ENCODE measurements at places on chromosomes 2 and 18. TPM values are rescaled to one million over a fixed set of nuclear protein-coding genes. Genes with fewer than 3 reads are reported as not detected.

The APOB gene
- not detected for polyA plus RNA-seq

The FTCDNL1 gene
- polyA plus RNA-seq: 1.6 TPM

The C2orf74 gene
- 36.7 TPM for polyA plus RNA-seq

The TNFAIP6 gene
- polyA plus RNA-seq: not detected

DNA sequence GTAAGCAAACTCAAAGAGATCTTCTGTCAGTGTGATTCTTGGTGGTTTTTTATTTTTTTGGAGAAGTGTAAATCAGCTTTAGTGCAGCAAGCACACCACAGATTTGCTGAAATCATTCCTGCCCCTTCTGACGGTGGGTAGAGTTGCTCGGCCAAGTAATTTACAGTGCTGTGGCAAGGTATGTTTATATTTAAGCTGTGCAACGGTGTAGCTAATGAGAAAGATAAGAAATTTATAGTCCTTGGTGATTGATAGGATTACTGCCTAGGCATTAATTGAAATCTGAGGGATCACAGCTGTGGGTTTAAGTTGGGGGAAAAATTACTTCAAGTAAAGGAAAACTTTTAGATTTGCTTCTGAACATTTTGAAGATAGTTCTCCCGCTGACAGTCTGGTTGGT is 286.6 kb downstream of the AGAP1 start:
- H3K36me3 ChIP-seq: no peaks in the 10 kb centered on the region
- DNase-seq: no peak
- no peaks in the 10 kb centered on the region for H3K4me1 ChIP-seq
- no peak overlapping the region for H3K4me3 ChIP-seq

DNA sequence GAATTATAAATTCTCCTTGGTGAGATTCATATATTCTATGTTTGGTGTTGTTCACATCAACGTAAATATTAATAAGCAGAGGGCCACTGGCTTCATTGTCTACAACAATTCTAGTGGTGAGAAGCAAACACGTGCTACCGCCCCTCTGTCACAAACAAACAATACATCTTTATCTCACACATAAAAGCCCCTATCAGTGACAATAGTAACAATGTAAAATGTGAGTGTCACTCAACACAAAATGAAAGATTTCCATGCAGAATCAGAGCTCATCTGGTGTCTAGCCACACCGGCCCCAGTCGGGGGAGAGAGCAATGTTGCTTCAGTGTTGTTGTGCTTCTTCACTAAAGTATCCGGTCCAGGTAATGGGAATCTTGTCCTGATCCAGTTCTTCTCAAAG is 932.6 kb downstream of the SOCS6 start:
- no peaks in the 10 kb centered on the region for H3K4me1 ChIP-seq
- no peaks in the 10 kb centered on the region for H3K36me3 ChIP-seq
- DNase-seq: no peak

GRCh38 chr18:3162181-3162580 is 57.6 kb downstream of the MYOM1 start:
- DNase-seq: no peak
- H3K27me3 ChIP-seq: no peaks in the 10 kb centered on the region
- H3K4me3 ChIP-seq: no peak overlapping the region
- H3K27ac ChIP-seq: no peak overlapping the region
- no peaks in the 10 kb centered on the region for H3K36me3 ChIP-seq

DNA sequence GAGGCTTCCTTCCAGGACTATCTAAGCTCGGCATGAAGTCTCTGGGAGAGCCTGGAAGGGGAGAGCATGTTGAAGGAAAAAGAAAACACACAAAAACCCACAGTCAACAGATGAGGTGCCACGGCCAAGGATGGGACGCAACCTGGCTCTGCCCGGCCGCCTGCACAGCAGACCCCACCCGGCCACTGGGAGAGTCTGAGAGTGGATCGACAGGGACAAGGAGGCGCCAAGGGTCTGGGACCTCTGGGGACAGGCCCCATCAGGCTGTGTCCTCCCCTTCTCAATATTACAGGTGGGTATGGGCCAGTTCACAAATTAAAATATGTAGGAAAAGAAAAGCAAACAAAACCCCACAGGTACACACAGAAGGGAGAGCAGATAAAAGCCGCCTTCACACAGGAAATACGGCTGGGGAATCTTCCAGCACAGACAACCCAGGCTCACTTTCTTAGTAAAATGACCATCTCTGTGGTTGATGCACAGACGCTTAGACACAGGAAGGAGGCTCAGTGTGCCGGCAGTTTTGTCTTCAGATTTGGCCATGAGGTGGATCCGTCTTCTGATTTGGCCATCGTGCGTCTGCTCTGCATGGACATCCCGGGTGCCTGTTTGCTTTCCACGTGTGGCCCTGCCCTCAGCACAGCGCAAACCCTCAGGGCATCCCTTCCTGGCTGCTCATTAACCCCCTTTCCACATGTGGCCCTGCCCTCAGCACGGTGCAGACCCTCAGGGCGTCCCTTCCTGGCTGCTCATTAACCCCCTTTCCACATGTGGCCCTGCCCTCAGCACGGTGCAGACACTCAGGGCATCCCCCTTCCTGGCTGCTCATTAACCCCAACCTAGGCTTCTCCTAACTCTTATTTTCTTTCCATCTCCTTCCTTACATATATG is 138.4 kb downstream of the EIPR1 start:
- no peak for DNase-seq
- no peaks in the 10 kb centered on the region for H3K27me3 ChIP-seq
- H3K36me3 ChIP-seq: no peaks in the 10 kb centered on the region
- H3K4me3 ChIP-seq: no peak overlapping the region
- H3K4me1 ChIP-seq: peaks cover 50% of the 10 kb centered on the region
- no peak overlapping the region for H3K27ac ChIP-seq

DNA sequence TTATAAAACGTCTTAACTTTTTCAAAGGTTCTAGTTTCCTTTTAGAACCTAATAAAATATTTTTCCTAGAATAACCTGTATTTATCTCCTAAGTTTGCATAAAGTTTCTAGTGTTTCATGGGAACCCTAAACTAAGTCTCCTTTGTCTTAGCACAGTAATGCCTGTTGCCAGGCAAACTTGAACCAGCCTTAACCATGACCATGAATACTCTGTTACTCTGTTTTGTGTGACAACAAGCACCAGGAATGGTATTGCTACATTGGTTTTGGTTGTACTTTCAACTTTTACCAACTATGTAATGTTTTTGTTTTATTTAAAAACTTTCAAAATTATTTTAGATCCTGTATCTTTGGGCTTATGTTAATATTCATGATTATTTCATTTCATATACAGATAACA is 137.6 kb downstream of the CERS6 start:
- no peak for DNase-seq
- no peak overlapping the region for H3K4me3 ChIP-seq
- no peaks in the 10 kb centered on the region for H3K36me3 ChIP-seq

DNA sequence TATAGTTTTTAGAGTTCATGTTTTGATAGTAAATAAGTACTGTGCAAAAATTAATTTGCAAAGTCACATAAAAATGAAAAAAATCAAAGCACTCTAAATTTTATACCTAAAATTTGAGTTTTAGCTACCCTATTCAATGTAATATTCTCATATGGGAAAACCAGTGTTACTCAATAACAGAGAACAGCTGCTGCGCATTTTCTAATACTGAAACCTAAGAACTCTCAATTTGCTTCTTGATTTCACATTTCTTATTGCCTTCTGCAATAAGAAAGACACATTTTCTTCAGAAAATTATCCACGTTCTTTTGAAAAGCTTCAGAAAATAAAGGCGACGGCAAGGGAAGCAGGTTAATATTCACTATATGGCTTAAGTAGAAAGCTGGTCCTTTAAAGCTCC is 199.1 kb upstream of the CCDC150 start:
- H3K4me1 ChIP-seq: no peaks in the 10 kb centered on the region
- DNase-seq: no peak
- no peaks in the 10 kb centered on the region for H3K27me3 ChIP-seq
- H3K4me3 ChIP-seq: no peak overlapping the region

GRCh38 chr2:176818617-176819016 is 394.0 kb upstream of the HNRNPA3 start:
- no peaks in the 10 kb centered on the region for H3K4me1 ChIP-seq
- no peaks in the 10 kb centered on the region for H3K27me3 ChIP-seq
- H3K36me3 ChIP-seq: no peaks in the 10 kb centered on the region
- no peak for DNase-seq

DNA sequence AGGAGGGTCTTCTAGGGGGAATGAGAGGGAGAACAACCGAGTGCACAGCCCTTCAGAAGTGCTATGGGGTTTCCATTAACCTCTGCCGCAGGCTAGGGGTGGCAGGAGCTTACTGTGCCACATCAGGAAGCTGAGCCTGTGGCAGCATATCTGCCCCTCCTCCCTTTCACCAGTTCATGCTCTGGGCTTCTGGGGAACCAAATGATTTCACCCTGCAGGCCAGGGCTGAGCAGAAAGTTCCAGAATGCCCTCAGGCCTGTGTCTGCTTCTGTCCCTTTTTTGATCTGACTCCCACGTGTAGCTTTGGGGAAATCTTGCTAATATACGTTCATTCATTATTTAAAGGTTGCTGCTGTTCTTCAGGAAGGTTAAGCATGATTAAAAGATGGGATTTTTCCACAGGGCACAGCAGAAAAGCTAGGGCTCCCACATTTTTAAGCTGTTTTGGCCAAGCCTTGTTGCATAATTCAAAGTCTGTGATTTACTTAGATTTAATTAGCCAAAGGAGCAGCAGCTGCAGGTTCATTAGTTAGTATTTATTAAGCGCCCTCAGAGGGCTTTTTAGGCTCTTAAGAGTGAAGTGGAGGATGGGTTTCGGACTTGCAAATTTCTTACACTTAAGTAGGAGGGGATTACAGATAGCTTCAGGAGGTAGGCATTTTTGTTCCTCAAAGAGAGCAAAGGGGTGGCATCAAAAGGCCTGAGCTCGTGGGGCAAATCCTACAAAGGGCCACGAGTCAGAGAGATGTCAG is 10.2 kb downstream of the TMEM247 start:
- no peaks in the 10 kb centered on the region for H3K4me1 ChIP-seq
- no peaks in the 10 kb centered on the region for H3K27me3 ChIP-seq
- DNase-seq: no peak
- H3K36me3 ChIP-seq: no peaks in the 10 kb centered on the region
